Activated CD8-positive, alpha-beta memory T cell treated with anti-CD3 and anti-CD28 coated beads, Interleukin-2, amount 50 U/mL, for 4 hours (primary cell): ENCODE measurements at places on chromosomes 12 and 14.

DNA sequence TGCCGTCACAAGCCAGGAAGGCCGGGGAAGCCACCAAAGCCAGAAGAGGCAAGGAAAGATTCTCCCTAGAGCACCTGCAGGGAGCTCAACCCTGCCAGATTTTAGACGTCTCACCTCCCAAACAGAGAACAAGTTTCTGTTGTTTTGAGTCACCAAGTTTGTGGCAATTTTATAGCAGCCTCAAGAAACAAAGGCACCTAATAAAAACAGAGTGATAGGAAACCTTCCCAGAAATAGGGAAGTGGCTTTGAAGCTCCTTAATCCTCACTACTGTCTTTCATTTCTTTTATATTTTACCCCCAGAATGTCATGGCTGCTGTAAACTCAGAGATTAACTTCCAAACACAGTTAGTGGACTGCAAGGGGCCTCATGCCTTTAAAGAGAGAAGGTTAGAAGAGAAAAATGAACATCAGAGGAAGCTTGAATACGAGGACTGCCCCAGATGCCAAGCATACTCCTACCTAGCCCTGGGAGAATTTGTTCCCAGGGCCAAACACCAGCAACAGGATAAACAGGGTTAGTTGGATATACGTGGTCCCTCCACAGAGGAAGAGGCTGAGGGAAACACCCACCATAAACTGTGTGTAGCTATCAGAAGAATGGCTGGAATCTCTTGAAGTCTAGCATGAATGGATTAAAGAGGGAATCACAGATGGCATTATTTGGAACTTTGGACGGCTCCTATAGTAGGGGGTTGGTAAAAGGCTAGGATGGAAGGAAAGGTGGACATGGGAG, 148.3 kb downstream of the KCNA5 start:
- no peak for DNase-seq

- peak; percentile 63 for DNase-seq
Observed at GRCh38 chr14:74401504-74402241, 24.3 kb downstream of the SYNDIG1L start.

- DNase-seq, result peak; percentile 67
Observed at GRCh38 chr14:50003213-50004021, 110.5 kb downstream of the ARF6 start.

- no peak for DNase-seq
Observed at GRCh38 chr14:99195602-99196309, 76.2 kb downstream of the BCL11B start.

DNA sequence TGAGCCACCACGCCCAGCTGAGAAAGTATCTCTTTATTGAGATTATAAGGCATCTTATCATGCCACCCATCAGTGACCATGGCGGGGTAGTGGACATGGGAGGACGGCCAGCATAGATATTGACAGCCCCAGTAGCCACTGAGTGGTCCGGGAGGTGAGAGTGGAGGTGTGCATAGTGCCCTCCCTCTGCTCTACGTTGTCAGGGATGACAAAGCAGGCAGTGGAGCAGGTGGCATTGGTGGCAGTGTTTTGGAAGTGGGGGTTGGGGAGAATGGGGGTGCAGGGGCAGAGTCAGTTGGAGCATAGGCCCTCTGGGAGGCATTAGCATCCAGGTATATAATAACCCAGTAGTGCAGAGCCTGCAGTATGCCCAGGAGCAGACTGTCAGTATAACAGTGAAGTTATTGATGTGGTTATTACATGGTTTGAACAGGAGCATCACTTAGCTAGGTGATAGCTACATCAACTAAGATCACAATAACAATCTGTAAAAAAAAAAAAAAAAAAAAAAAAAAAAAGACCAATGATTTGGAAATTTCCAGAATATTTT, 41.1 kb downstream of the GNG2 start:
- DNase-seq, result no peak

- no peak for DNase-seq
Observed at GRCh38 chr14:96895658-96896271, 98.6 kb downstream of the VRK1 start.
